ENCODE measurements at places on chromosomes 7 and 10. TPM values are rescaled to one million over a fixed set of nuclear protein-coding genes. Genes with fewer than 3 reads are reported as not detected.

The NODAL gene
- polyA plus RNA-seq, result 0.33 TPM

The PAX4 gene
- polyA plus RNA-seq, result not detected

The CPED1 gene
- 37.1 TPM for polyA plus RNA-seq

GRCh38 chr7:65832281-65832680, 40.6 kb upstream of the VKORC1L1 start:
- DNase-seq, result peak; percentile 14

DNA sequence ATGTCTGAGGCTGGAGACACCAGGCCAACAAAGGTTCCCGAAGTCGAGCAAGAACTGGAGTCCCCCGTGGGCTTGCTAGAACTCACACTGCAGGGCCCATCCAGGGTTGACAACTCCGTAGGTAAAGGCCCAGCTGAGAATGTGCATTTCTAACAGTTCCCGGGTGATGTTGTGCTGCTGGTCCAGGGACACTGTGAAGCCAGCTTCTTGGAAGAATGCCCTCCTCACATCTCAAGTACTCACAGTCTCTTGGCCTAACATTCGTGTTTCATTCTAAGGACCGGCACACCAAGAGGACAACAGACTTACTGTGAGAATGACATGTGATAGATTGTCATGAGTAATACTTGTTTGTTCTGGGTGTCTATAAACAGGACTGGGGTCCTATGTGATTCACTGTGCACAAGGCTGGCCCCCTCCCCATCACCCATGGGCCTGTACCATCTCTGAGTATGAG, 682.3 kb upstream of the IGFBP3 start:
- no peak for DNase-seq

DNA sequence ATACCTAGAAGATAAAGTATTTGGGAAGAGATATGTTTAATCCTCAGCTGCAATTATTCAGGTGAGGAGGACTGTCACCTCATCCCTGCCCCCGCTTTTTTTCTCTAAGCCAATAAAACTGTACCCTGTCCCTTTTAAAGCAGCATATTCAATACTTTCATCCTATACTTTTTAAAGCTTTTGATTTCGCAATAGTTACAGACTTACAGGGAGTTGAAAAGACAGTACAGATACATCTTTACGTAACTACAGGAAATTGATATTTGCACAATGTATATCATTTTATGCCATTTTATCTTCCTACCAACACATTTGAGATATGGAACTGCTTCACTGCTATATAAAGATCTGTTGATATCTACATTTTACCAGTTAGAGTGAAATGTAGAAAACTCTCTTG, 47.6 kb downstream of the STK17A start:
- no peak for DNase-seq

DNA sequence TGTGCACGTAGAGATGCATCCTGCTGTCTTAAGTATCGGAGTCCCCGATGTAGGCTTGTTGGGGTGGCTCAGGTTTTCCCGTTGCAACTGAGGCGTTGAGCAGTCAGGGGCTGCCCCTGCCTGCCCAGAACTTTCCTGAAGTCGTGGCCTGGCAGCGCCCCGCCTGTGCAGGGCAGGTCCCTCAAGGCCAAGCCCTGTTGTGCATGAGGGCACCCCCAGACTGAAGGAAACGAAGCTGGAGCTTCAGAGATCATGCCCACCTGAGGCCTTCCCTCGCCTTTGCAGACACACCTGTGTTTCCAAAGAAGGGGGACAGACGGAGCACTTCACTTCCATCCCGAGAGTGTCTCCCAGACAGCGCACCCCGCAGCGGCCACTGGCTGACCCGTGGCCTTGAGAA, 121.1 kb downstream of the NKX6-2 start:
- DNase-seq, result no peak

GRCh38 chr10:72079356-72079755, 9.0 kb downstream of the SPOCK2 start:
- DNase-seq, result no peak

- DNase-seq, result no peak
Measured at GRCh38 chr7:22566176-22566575, 66.2 kb upstream of the STEAP1B start.

GRCh38 chr10:100183481-100183880, 2.3 kb downstream of the ERLIN1 start:
- no peak for DNase-seq

- DNase-seq, result no peak
Measured at GRCh38 chr7:13898957-13899670, 90.4 kb downstream of the ETV1 start.

- no peak for DNase-seq
Measured at GRCh38 chr10:74921744-74922143, 95.3 kb downstream of the KAT6B start.

DNA sequence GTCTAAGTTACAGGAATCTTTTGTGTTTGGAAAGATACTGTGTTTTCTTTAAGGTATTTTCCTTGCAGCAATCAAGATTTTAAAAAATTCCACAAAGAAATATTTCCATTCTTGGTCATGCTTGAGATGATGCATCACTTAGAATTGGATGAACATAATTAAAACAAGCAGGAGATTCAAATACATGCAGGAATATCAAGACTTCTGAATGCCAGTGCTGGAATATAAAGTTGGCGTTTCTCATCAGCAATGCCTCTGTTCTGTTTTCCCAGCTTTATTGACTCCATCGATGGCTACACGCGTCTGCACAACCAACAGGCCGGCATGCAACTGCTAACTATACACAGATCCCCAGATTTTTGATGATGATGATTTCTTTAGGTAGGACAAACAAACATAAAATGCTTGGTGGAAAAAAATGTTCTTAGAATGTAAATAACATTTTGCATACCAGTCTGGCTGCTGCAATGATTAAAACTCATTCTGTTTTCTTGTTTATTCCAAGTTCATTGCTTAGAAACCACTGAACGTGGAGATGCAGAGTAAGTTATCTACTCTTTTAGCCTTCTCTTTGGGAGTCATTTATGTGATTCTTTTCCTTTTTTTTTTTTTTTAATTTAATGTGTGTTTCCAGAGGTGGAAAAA, 91.3 kb upstream of the FAM171A1 start:
- DNase-seq, result no peak

DNA sequence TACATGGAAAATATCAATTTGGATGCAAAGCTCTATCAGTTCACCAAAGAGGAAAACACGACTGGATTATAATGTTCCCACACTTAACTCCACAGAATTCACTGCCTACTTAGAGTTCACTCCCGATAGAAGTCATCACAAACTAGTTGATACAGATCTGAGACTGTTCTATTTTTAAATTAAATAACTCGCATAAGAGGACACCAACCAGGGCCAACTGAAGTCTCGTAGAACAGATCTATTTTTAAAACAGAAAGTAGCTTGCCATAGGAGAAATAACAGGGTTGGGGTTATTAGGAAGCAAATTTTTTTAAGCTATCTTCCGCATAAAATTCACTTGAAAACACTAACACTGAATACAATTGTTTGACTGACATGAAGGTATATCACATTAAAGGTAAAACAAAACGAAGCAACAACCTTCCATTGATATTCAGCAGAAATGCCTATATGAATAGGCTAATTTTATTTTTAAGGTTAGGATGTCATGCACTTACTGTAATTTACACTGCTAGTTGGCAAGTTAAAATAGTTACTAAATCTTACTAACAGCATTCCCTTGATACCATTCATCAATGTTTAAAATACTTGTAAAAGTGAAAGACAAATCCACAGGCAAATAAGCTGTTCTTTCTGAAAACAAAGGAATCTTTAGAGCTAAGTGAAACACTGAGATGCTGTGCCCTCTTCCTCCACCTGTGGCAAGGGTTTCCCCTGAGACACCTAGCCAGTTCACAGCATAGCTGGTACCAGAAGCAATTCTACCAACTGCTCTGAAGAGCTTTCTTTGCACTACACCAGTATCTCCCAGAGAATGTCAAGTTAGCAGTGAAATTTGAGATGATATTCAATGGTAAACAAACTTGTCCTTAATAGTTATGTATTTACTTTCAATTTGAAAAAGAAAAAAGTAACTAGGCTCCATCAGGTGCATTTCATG, 186.7 kb upstream of the ANK3 start:
- DNase-seq, result no peak
